ENCODE measurements at places on chromosomes 3 and 15.

DNA sequence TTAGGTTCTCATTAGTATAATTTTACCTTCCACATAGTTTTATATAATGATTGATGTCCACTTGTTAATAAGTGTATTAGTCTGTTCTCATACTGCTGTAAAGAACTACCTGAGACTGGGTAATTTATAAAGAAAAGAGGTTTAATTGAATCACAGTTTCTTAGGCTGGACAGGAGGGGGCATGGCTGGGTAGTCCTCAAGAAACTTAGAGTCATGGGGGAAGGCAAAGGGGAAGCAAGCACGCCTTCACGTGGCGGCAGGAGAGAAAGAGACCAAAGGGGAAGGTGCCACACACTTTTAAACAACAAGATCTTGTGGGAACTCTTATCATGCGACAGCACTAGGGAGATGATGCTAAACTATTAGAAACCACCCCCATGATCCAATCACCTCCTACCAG, 19.2 kb downstream of the DZIP3 start:
- DNase-seq: no peak

DNA sequence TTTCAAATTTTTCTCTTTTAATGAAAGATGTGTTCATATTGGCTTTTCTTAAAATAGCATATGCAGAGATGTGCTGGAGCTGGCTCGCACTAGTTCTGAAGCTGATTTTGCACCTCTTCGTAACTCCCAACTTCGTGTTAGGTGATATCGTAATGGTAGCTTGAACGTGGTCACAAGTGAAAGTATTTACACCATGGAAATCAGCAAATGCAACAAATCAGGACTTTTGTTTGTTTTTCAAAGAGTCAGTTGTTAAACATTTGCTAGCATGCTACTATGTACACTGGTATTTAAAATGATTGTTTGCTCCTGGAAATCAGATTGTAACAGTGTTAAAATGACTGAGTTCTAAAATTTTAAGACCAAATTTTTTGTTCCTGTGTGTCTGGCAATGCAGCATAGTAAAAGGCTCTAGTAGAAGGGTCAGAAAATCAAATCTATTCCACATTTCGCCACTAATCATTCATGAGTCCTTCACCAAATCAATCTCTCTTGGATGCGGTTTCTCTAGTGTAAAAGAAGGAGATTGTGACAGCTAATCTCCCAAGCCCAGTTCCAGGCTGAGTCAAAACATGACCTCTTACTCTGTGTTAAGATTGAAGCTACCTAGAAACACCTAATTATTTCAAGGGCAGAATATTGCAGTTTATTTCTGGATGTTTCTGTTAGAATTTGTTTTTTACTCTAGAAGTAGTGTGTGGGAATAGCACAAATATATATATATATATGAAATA, 34.3 kb upstream of the CMC1 start:
- no peak for DNase-seq

DNA sequence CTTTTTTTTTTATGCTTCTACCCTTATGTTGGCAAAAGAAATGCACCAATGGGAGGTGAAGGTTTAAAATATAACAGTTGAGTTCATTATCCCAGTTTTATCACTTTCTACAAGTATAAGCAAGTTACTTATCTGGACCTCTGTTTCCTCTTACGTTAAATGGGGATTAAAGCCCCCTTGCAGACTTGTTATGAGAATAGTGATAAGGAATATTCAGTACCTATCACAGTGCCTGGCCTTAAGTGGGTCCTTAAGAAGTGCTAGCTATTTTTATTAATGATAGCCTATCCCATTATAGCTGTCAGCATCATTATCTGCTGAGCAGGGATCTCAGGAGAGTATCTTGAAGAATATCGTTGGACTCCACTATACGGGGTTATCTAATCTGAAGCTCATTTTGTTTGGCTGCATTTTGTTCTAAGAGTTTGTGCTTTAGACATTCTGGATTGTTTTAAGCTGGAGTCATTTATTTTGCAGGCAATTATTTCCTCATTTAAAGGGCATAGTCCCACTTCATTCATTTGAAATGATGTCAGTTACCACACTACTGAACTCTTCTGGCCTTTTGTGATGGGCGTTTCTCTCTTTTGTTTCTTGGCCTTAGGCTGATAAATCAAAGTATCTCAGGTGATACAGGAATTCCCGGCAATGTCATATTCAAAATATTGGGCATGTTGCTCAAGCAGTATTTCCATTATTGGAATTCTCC, 28.8 kb downstream of the RAB8B start:
- DNase-seq: no peak

GRCh38 chr3:73284472-73284871, 223.0 kb downstream of the EBLN2 start:
- no peak for DNase-seq

DNA sequence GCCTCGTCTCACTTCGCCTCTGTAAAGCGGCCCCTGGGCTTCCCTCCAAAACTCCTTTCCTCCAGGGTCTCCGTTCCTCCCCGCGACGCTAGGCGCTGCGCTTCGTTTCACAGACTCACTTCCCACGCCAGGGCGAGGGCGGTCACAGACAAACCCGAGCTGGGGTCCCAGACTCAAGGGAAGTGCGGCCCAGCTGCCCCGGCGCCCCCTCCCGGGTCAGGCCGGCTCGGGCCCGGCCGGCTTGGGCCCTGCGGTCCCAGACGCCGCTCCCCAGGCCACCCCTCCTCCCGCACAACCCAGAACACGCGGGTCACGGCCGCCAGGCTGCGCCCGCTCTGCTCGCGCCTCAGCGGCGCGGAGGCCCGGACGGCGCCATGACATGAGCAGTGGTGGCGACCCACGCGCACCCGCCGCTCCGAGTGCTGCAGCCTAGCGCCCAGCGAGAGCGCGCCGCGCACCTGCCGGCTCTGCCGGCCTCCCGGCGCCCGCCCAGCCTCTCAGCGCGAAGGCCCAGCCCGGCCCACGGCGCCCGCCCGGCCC, 547 bp downstream of the NUP210 start:
- peak; percentile 45 for DNase-seq

DNA sequence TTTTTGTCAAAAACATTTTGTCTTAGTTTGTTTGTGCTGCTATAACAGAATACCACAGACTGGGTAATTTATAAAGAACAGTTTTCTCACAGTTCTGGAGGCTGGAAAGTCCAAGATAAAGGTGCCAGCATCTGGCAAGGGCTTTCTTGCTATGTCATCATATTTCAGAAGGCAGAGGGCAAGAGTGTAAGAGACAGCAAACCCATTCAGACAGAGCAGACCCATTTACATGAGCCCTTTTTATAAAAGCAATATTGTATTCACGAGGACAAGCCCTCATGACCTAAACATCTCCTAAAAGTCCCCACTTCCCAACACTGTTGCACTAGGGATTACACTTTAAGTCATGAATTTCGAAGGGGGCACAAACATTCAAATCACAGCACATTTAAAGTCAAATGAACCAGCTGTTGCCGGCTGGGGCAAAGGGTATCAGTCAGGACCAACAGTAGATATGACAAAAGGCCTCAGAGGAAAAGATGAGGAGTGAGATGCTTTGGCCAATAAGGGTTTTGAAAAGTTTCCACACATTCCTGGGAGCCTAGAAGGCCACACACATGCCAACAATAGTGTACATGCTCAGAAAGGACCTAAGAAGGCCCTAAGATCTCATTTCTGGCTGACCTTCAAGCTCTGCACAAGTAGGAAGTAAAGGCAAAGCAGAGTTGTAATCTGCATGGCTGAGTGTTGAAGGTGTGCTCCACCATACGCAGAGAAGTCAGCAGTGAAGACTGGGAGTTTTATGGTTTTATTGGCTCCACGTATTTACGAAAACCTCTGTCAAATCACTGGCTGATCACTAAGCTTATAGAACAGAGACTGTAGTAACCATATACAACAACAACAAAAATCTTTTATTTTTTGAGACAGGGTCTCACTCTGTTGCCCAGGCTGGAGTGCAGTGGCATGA, 37.9 kb downstream of the UQCC5 start:
- no peak for DNase-seq

DNA sequence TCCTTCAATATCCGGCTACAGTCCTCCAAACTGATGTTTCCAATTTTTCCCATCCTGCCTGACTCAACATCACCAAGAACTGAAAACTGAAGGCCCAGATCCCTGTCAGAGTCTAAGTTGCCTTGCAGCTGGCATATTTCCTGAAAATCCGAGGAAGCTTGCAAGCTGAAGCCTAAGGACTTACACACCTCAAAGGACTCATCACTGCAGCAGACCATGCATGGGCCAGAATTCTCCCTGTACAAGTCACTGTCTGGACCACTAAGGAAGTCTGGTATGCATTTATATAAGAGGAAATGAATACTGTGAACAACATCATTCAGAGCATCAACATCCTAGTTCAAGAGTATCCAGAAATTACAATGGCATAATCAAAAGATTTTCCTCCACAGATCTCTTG, 548.8 kb upstream of the MDFIC2 start:
- DNase-seq: no peak

DNA sequence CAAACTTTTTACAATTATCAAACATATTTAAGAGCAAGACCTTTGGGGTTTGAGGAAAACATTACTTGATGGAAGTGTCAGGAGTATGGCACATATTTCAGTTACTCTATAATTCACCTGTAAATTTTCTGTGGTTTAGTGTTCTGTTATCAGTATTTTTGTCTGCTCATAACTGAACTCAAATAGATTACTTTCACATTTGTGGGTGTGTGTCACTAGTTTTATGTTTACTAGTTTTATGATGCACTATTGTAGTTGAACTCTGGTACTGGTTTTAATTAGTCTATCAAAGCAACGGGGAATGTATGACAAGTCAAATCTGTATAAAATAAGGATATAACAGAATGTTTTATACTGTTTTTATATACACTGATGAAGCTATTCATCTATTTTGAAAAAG, 27.2 kb downstream of the OXSM start:
- no peak for DNase-seq

GRCh38 chr3:9430733-9431132, 33.3 kb downstream of the SETD5 start:
- no peak for DNase-seq

DNA sequence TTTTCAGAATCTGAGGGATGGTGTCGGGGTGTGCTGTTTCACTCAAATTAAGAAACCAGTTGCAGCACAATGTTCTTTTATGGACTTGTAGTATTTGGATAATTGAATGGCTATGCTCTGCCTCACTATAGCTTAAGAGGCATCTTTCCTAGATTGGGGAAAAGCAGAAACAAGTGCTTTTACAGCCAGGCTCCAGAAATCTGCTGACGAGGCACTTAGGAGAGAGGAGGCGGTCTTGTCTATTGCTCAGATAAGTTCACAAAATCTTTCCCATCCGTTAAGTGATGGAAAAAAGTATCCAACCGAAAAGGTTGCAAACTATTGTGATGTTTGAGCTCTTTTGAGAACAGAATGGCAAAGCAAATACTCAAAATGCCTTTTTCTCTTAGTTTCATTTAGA, 336.1 kb upstream of the RARB start:
- no peak for DNase-seq

GRCh38 chr15:75030023-75030413, 6.6 kb downstream of the PPCDC start:
- DNase-seq: no peak

DNA sequence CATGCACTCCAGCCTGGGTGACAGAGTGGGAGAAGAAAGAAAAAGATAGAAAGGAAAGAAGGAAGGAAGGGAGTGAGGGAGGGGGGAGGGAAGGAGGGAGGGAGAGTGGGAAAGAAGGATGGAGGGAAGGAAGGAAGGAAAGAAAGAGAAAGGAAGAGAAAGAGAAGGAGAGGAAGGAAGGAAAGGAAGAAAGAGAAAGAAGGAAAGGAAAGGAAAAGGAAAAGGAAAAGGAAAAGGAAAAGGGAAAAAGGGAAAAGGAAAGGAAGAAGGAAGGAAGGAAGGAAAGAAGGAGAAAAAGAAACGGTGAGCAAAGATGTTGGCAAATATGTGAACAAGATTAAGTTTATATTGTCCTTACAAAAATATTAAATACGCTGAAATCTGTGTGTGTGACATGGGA, 36.2 kb upstream of the TICRR start:
- DNase-seq: no peak

DNA sequence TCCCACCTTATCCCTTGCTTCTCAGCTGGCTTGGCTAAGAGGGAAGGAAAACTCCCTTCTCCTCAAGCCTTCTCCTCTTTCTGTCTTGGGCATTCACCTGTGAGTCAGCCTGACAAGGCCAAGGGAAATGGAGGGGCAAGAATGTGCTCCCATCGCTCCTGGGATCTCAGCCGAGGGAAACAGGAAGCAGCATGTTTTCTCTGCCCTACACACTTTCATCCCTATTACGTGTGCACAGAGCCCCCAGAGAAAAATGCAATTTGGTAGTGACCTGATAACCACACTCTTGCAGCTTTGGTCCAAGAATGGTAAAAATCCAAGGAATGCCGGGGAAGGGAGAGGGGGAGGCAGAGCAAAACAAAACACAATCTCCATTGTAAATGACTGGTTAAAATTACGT, 32.9 kb upstream of the MTMR10 start:
- DNase-seq: no peak

DNA sequence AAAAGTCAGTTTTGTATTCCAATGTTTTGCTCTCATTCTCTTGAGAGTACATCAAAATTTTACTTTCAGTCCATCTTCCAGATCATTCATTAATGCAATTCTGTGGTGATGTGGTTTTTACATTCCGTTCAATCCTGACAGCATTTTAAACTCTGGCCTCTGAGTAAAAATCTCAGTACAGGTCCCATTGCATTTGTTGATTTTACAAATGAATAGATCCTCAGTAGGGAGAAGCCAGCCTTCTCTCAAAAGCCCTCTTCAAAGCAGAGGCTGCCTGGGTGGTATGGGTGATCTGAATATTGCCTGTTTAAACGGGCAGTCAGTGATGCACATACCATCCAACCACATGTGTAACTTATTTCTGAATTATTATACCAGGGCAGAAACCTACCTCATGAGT, 72.5 kb upstream of the TSC22D2 start:
- no peak for DNase-seq

GRCh38 chr3:181868576-181869082, 156.9 kb downstream of the SOX2 start:
- no peak for DNase-seq

DNA sequence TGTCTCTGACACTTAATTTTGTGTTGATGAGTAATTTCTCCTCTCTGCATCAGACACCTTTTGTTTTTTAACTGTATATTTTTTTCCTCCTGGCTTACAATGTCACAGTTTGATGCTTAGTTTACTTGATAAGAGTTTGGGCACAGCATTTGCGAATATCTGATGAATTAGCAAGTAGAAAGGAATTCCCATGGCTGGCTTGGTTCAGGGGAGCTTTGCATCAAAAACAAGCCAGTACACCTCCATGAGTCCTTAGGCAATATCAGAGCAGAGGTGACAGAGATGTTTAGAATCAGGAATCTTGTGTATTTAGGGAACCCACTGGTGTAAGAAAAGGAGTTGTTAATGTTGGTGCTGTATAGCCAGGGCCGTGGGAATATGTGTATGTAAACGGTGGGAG, 9.3 kb downstream of the ARHGEF26 start:
- no peak for DNase-seq

- DNase-seq: no peak
Measured at GRCh38 chr3:60431599-60431958, 819.7 kb downstream of the FHIT start.

GRCh38 chr3:120324190-120324589, 25.0 kb downstream of the LRRC58 start:
- DNase-seq: no peak

GRCh38 chr3:21169948-21170347, 581.1 kb downstream of the ZNF385D start:
- DNase-seq: no peak

- DNase-seq: no peak
Measured at GRCh38 chr3:143450632-143451031, 331.1 kb downstream of the CHST2 start.

GRCh38 chr3:190695994-190696393, 166.5 kb downstream of the GMNC start:
- no peak for DNase-seq

Data from activated T-cell treated with anti-CD3 and anti-CD28 coated beads for 4 hours (primary cell).